ENCODE measurements at places on chromosomes 2 and 18.

GRCh38 chr2:45898819-45899218 is 247.3 kb downstream of the PRKCE start:
- no peak for DNase-seq

GRCh38 chr2:51258301-51258700 is 226.4 kb upstream of the NRXN1 start:
- DNase-seq, result no peak

DNA sequence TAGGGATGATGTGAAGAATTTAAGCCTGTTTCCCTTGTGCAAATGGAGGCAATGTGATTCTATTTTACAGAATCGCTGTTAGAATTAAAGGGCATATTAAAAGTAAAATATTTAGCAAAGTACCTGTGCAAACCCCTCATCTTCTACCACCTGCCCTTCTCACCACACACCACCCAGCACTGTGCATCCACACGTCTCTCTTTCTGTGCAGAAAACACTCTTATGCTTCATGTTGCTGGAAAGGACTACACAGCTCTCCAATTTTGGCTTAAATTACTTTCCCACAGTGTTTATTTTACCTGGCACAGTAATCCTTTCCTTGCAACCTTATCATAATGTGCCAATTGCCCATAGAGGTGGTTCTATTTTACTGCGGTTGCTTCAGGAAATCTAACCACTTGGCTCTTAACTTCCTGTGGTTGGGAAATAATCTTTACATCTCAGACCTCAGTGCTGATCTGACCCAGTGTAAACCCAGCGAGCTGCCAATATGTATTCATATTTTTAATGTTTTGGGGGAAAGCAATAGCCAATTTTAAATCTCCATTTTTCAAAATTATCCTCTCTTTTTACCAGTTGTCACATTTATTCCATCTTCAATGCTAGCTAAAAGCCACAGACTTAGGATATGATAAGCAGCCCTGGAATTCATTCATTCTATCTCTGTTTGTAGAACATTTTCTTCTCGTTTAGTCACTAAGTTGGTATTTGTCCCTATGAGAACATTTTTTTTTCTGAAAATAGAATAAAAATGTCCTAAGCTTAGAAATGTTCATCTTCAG is 250.9 kb downstream of the DSEL start:
- no peak for DNase-seq

GRCh38 chr2:15711126-15711860 is 119.6 kb downstream of the DDX1 start:
- DNase-seq, result no peak

GRCh38 chr2:122883849-122884248 is 1128.4 kb downstream of the TSN start:
- no peak for DNase-seq

Measured in stimulated activated CD4-positive, alpha-beta T cell treated with anti-CD3 and anti-CD28 coated beads, Interleukin-1b, Interleukin-23, amount 100 ng/mL, for 1 hour (primary cell).